ENCODE measurements at places on chromosomes 13 and 19. TPM values are rescaled to one million over a fixed set of nuclear protein-coding genes. Genes with fewer than 3 reads are reported as not detected.
A peak's percentile ranks its signal among the peaks of the same experiment; 100 is the strongest.

The PNMA8A gene
- polyA plus RNA-seq: 43.2 TPM

The SSC5D gene
- 13.3 TPM for polyA plus RNA-seq

The FXYD1 gene
- polyA plus RNA-seq: 281 TPM

DNA sequence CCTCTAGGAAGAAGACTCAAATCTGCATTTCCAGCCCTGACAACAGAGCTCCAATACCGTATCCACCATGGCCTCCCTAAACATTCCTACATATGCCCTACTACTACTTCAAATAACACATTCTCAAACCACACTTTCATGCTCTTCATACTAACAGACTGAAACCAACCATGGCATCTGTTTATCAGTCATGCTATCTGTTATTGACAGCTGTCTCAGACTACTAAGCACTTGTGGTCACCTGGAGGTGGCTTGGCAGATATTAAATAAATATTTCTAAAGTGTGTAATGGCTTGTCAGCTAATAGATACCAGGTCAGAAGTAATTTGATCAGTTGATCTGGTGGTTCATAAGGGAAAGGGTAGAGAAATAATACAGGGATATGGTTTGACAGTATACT lies 489.1 kb downstream of the DIAPH3 start:
- DNase-seq: no peak

GRCh38 chr13:73063166-73063565 lies 4.4 kb downstream of the KLF5 start:
- no peak for DNase-seq

The SIGLEC10 gene
- polyA plus RNA-seq: 1.7 TPM

The ZNF575 gene
- polyA plus RNA-seq: 6.7 TPM

The SUGP1 gene
- polyA plus RNA-seq: 40.4 TPM

The EDNRB gene
- 10.6 TPM for polyA plus RNA-seq

- no peak for DNase-seq
These were observed 68.3 kb upstream of the NPAS1 start for GRCh38 chr19:46951171-46951986.

DNA sequence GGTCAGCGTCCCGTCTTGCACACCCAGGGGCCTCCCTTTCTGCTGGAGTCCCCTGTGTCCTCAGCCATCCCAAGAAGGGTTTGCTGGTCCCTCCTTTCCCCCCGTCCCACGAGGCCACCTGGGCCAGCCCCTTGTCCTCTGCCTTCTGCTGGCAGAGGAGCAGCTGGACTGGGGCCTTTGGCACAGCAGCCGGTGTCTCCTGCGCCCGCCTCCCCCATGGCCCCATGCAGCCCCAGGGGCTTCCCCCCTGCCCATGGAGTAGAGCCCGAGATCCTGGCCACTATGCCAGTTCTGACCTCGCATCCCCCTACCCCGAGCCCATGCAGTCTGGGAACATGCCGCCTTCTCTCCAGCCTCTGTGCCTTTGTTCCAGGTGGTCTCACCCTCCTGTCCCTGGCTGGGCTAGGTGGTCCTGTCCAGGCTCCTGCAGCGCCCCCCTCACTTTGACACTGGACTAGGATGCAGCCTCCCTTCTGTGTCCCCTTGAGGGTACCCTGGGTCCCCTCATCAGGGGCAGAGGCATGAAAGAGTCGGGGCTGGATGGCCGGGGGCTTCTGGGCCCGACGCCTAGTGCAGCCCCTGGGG lies 5.7 kb upstream of the GARIN5A start:
- DNase-seq: no peak

GRCh38 chr13:29464105-29464679 lies 131.3 kb downstream of the SLC7A1 start:
- no peak for DNase-seq

DNA sequence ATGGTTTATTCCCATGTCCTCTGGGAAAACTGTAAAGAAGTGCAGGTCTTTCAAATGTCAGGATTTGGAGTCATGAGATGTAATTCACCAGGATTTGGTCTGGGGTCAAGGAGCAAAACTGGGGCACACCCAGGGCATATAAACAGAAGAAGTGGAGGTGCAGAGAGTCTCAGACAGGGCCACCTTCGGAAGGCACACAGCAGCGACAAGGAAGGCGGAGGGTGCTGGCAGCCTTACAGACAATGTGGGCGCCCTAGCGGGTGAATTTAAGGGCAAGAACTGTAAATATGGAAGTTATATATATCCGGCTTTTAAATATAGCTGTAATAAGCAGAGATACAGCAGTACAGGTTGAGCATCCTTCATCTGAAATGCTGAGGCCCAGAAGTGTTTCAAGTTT lies 31.2 kb downstream of the DHRS12 start:
- no peak for DNase-seq

DNA sequence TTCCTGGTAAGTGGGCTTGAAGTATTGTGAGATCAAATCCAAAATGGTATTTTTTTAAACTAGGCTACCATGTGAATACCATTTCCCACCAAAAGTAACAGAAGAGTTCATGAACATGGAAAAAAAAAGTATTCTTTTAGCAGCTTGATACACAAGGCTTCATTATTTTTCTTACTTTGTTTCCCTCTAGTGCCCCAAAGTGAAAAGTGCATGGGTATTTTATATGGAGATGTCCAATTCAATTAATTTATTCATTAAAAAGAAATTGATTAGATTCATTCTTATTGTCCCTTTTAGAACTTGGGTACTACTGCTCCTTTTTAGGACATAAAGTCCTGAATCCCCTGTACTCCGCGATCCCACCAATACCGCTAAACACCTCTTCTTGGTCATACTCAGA lies 28.6 kb upstream of the SCEL start:
- DNase-seq: no peak

GRCh38 chr19:10812902-10813404 lies 23.1 kb downstream of the TMED1 start:
- peak; percentile 41 for DNase-seq

DNA sequence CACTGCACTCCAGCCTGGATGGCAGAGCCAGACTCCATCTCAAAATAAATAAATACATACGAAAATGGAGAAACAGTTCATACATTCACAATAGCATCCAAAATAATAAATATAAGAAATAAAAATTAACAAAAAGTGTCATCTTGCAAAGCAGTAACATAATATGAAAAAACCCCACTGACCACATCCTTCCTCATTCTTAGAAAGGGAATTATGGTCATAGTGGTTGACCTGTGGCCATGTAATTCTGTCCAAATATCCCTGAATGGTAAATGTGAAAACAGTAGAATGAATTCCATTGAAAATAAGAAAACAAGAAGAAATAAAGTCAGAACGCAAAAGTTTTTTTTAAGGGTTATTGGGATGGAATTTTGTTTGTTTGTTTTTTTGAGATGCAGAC lies 7.0 kb upstream of the CDC42EP5 start:
- DNase-seq: no peak

DNA sequence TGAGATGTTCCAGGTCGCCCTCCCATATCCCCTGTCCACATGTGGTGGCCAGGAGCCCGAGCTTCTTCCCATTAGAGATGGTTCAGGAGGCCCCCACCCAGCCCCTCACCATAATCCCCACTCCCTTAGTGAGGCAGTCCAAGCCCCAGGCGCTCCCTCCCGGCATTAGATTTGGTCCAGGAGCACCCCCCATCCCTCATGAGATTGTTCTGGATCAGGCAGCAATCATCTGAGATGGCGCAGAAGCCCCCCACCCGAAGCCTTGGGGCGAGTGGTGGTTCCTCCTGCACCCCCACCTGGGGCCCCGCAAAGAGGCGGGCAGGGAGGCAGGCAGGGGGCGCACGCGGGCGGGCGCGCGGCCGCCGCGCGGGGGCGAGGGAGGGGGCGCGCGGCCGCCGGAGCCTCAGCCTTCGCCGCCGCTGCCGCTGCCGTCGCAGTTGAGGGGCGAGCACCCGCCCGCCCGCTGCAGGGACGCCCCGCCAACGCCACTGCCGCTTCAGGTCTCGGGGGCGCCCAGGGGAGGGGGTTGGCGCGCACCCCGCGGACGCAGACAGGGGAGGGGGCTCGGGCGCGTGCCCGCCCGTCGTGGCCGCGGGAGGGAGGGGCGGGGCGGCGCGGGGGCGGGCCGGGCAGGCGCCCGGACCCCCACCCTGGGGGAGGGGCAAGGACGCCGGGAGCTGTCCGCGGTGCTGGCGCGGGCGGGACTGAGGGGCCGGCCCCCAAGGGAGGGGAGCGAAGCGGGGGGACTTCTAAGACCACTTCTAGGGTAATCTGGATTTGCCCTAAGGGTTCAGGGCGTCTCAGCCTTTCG lies 46.4 kb upstream of the SHKBP1 start:
- no peak for DNase-seq

DNA sequence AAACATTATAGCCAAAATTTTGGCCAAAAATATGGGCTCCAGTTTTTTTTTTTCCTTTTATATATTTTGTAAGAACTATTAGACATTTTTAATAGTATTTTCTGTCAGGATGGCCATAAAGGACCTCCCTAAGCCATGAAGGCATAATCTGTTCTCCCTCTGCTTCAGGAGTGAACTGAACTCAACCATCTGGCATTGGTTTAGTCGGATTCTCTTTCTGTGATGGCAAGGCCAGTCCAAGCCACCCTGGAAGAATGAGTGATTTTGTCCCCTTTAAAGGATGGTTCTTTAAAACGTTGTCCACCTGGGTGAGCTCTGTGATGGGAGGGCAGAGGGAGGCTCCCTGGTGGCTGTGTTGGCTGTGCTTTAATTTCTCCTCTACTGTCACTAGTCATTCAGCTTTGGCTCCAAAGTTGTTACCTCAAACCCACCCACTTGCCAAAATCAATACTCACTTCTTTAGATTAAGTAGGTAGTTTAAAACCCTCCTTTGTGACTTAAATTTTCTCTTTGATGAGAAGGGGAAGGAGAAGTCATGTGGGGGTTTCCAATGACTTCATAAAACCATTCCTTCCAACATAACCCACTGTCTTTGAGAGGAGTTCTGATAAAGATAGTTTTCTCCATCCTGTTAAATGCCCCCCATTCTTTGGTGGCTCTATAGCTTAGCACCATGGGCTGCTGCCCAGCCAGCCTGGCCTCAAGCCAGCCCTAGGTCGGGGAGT lies 4.4 kb downstream of the TNFRSF19 start:
- no peak for DNase-seq

The IGFL2 gene
- 0.44 TPM for polyA plus RNA-seq

- no peak for DNase-seq
These were observed 80.3 kb downstream of the EFNB2 start for GRCh38 chr13:106455190-106455589.

GRCh38 chr19:14556662-14557188 lies 15.1 kb downstream of the NDUFB7 start:
- peak; percentile 74 for DNase-seq

GRCh38 chr13:48449656-48450055 lies 36.7 kb upstream of the LPAR6 start:
- DNase-seq: no peak

- DNase-seq: peak; percentile 15
These were observed 1745.6 kb upstream of the PCDH20 start for GRCh38 chr13:63161219-63161618.

DNA sequence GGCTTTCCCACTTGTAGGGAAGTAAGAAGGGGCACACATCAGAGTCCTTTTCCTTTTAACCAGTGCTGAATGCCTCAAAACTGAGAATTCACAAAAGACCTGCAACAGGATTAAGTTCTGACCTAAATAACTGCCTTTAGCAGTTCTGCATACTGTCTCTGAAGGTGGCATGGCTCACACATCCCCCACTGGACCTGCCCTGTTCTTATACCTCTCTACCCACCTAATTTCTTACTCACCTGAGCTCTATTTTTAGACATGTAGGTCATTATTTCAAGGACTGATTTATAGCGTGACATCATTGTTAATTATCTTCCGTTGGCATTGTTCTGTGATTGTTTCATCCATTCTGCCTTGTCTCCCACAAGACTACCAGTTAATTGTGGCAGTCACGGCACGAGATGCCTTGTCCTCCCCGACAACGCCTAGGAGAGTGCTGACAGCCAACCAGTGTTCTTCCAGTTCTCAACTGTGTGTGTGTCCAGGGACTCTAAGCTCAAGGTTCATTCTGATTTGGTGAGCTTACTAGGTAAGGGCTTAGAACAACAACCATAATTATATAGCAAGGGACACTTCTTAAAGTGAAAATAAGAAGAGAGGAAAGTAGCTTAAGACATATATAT lies 27.1 kb upstream of the UBL3 start:
- no peak for DNase-seq

- no peak for DNase-seq
These were observed 26.4 kb downstream of the IL17D start for GRCh38 chr13:20729633-20730585.

DNA sequence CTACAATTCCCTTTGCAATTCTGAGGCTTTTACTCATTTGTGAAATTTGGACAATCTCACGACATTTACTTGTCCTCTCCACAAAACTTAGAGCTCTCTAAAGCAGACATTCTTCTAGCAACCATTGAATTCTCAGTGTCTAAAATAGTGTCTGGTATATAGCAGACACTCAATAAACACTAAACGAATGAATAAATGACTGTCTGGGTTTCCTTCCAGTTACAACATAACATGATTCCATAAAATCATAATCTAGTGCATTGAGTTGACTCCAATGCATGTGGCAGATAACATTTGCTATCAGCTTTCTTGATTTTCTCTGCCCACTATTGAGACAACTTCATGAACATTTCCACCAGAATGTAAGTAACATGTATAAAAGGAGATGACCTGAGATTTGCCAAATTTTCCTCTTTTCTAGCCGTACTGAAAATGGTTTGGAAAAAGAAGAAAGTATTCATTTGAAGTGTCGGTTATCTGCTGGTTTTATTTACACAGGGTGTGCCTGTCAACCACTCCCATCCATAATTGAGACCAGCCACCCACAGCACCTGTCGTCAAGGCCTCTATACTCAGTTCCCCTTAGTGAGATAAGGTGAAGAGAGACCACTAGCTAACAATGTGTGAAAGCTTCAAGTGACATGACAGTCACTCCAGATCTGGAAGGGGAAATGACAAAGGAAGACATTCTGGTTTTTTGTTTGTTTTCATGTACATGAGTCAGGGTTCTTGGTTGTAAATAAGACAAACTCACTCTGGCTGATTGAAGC lies 4.8 kb upstream of the SERP2 start:
- DNase-seq: no peak

DNA sequence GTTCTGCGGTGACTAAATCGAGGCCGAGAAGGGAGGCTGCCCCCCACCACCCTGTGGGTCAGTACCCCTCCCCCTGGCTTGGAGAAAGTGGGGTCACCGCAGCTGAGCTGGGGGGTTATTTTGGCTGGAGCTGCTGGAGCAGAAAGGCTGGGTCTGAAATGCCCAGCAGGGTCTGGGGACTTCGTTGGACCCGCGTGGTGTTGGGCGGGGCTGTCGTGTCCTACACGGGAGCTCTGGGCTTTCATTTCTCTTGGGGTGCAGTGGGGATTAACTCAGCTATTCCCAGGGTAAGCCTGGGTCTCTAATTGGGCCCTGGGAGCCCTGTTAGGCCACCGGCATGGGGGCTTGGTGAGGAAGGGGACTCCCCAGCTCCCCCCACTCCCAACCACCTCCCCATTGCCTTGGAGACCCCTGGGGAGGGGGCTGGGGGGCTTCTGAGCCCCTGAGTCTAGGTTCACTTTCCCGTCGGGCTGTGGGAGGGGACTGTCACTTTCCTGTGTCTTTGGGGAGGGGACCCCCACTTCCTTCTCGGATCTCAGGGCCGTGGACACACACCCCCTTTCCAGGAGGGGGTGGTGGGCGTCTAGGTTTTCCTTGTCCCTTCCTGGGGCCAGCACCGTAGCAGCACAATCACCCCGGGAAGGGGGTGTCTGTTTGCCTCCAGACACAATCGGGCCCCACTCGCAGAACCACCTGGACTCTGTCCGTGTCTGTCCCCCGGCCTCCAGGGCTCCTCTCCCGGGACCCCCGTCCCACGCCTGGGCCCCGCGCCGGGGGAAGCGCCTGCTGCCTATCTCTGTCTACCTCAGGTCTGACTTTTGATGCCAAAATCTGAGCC lies 10.2 kb upstream of the WDR18 start:
- no peak for DNase-seq

The ZNF497 gene
- 2.4 TPM for polyA plus RNA-seq

The MEDAG gene
- polyA plus RNA-seq: 7.4 TPM

The MAST3 gene
- polyA plus RNA-seq: 17.3 TPM

The C1QTNF9 gene
- 8.7 TPM for polyA plus RNA-seq

Data from hindlimb muscle (tissue), 1 donor.